ENCODE measurements at places on chromosomes 5 and 9.
A peak's percentile ranks its signal among the peaks of the same experiment; 100 is the strongest.

DNA sequence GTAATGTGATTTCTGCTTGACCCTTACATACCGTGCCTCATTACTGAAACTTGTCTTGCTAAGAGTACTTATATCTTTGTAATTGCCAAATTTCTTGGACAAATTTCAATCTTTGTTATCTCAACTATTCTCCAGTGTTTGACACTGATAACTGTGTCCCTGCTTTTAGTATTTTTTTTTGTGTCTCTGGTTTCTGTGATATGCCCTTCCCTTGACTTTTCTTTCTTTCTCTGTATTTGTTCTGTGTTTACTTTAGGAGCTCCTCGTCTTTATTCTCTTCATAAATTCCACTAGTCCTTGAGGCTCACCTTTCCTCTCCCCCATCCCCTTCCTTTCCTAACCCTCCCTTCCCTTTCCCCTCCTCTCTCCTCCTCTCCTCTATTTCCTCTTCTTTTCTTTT lies 123.7 kb upstream of the FBXL17 start:
- no peak for DNase-seq

GRCh38 chr5:149581192-149581861 lies at the start of gene ARHGEF37:
Gene ARHGEF37, plus strand, starts transcription at chr5:149581498. Its CDS starts 16,272 bp downstream, at chr5:149597770.
- peak; percentile 17 for DNase-seq

- DNase-seq, result no peak
Measured at GRCh38 chr9:121696930-121697329, 45.5 kb downstream of the DAB2IP start.

GRCh38 chr5:147382776-147383175 lies 127.1 kb downstream of the DPYSL3 start:
- no peak for DNase-seq

- no peak for DNase-seq
Measured at GRCh38 chr9:88219601-88220000, 81.3 kb upstream of the SPATA31C2 start.

DNA sequence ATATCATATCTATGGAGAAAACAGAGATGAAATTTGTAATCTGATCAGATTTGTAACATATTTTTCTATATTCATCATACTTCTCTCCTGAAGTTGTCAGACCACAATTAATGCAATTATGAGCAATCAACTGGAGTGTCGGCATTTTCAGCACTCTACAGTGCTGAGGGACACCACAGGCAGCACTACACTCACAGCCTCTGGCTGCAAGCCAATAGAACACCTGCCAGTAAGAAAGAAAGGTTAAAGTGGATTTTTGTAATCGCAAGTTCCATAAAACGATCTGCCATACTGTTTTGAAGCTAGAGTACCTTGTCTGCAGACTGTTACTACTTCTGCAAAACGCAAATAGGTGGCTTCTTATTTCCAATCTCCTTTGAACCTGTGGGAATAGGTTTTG lies 147.6 kb downstream of the ADAMTS6 start:
- no peak for DNase-seq

DNA sequence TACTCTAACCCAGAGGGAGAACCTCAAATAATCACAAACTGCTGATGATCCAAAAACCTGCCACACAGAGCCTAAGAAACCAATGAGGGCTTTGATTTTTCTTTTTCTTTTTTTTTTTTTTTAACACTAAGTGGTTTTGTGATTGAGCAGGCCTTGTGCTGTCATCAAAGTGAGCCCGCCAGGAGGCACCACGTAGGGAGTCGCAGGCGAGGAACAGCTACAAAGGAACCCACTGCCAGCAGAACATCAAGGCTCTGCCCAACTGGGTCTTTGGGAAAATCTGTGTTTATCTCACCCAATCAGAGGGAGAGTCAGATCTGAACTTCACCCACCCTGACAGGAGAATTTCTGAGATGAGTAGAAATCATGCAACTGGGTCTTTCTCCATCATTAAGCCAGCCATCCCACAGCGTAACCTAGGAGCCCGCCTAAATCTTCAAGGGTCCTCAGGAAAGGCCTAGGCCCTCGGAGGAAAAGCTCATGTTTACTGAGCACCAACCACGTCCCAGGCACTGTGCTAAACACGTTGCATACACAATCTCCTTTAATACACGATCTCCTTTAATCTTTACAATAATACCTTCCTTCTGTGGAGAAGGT lies 126.9 kb upstream of the FSTL4 start:
- no peak for DNase-seq

- DNase-seq, result no peak
Measured at GRCh38 chr9:137787786-137788505, 89.6 kb upstream of the CACNA1B start.

DNA sequence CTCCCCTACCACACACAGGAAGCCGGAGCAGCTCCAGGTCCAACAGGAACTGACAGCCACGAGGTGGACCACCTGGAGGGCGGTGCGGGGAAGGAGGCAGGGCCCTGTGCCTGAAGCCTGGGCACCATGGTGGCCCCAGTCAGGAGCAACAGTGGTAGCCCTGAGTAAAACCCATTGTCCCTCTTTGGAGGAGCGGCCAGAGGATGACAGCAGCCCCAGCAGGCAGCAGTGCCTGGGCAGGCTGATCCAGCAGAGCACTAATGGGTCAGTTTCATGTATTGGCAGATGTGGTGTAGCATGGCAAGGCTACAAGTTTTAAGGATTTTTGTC lies 47.7 kb upstream of the GARNL3 start:
- DNase-seq, result no peak

GRCh38 chr9:130426467-130426773 lies 18.3 kb upstream of the ASS1 start:
- DNase-seq, result no peak

GRCh38 chr9:9920425-9921060 lies 692.3 kb downstream of the PTPRD start:
- DNase-seq, result no peak

GRCh38 chr5:96459313-96460121 lies 26.5 kb upstream of the PCSK1 start:
- no peak for DNase-seq

DNA sequence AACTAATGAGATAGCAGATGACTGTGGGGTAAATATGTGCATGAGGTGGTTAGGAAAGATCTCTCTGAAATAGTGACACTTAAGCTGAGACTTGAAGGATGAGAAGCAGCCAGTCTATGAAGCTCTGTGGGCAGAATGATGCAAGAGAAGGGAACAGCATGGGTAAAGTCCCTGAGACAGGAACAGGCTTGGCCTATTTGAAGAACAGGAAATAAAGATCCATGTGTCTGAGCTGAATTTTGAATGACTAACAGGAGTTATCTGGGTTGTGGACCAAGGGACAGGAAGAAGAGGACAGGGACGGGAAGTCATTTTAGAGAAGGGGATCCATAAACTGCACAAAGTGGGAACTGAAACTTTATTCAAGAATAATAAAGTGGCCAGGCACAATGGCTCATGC lies 25.6 kb upstream of the HMGCS1 start:
- no peak for DNase-seq

- no peak for DNase-seq
Measured at GRCh38 chr5:85266692-85267091, 882.0 kb upstream of the EDIL3 start.

- DNase-seq, result no peak
Measured at GRCh38 chr9:136729144-136729543, 13.6 kb downstream of the LCN10 start.

DNA sequence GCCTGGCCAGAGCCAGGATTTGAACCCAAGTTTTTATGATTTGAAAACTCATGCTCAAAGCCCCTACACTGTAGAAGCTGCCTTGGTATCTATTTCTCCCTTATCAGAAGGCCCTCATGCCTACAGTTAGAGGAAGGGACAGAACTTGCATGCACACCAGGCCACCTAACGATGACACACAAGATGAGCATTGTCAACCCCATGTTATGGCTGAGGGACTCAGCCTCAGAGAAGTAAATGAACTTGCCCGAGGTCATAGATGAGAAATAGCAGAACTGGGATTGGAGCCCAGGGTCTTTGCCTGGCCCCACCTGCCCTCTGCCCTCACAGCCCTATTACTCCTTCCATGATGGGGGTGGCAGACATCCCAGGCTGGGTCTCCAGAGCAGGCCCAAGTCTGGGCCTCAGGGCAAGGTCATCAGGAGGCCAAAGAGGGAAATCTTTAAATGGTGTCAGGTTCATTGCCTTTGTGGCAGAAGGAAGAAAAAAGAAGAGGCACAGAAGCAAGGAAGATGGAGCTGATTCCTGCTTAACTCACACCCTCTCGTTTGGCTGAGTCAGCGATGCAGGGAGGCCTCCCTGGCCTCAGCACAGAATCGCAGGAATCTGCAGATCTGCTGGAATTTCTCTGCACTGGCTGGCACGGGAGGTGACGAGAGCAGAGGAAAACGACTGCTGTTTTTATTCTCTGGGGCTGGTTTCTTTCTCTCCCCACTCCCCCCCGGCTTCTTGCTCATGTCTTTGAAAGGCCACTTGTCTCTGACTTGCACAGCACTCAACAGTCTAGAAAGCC lies 20.6 kb upstream of the CRB2 start:
- DNase-seq, result no peak

- no peak for DNase-seq
Measured at GRCh38 chr5:168184103-168184502, 107.3 kb upstream of the WWC1 start.

DNA sequence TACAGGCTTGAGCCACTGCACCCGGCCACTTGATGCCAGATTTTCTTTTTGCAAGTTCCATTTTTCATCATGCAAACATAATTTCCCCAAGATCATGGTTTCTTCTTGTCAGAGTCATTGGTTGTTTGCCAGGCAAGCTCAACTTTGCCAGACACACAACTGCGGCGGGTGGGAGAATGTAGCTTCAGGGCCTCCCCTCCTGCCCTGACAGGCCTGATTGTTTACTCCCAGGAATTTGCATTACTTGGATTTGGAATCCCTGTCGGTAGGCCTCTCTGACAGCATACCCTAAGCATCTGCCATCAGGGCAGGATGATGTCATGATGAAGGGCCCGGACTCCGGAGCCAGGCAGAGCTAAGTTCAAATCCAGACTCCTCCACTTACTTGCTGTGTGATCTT lies 15.1 kb downstream of the RPS14 start:
- DNase-seq, result no peak

GRCh38 chr5:54440456-54440893 lies 15.0 kb upstream of the HSPB3 start:
- no peak for DNase-seq

DNA sequence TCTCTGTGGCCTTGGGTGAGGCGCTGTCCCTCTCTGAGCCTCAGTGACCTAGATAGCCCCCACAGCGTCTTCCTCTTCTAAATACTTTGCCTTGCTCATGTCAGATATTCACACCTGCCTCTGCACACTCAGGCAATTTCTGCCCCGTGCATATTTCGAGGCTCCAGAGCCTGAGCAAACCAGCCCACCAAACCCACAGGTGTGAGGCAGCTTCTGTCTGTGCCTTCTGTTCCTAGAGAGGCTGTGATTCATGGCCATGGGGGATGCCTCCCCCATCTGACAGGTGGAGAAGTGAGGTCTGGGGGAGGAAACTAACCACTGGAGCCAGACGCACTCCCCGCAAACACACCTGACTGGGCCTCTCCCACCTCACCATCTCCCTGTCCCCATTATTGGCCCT lies 42.7 kb upstream of the CPLX2 start:
- DNase-seq, result no peak

DNA sequence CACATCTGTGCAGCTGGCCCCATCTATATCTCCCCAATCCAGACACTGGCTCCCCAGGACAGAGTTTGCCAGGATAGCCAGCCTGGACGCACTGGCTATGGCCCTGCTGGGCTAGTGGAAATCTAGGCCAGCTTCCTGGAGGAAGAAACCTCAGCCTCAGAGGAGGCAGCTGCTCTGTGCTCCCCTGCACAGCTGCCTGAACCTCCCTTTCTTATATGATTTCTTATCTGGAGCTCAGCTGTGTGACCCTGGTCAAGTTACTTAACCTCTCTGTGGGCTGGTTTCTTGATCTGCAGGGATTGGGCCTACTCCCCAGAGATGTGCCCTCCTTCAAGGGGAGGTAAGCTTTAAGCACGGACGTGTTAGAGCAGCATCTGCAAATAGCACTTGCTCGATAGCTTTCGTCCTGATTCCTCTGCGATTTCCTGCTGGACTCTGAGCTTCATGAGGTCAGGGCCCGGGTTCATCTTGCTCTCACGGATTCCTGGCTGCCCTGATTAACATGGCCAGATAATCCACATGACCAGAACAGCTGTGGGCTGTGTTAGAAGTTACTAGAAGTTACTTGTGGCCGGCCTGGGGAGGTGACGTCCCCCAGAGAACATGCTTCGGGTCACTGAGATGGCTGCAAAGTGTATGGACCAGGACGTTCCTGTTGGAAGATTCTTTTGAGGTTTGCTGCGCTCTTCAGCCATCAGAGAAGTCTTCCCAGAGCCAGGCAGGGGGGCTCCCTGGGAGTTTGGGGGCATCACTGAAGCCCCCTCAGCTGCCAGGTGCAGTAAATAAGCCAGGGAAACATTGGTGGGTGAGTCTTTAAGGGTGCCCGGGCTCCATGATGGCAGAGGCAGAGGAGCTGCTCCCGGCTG lies 14.5 kb downstream of the C9orf50 start:
- no peak for DNase-seq

DNA sequence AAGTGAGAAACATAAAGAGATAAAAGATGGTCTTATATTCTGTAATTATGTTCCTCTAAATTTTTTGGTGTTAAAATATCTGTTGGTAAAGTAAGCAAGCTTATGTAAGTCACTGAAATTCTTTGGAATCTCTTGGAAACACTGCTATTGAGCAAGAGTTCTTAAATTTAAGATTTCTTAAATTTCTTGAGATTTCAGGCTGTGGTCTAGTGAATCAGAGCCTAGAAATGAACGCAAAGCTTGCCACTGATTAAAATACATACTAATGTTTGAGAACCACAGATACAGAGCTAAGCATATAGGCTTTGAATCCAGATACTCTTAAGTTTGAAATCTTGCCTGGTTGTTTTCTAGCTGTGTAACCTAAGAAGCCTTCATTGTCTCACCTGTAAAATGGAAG lies 133.4 kb downstream of the TRPM3 start:
- no peak for DNase-seq

DNA sequence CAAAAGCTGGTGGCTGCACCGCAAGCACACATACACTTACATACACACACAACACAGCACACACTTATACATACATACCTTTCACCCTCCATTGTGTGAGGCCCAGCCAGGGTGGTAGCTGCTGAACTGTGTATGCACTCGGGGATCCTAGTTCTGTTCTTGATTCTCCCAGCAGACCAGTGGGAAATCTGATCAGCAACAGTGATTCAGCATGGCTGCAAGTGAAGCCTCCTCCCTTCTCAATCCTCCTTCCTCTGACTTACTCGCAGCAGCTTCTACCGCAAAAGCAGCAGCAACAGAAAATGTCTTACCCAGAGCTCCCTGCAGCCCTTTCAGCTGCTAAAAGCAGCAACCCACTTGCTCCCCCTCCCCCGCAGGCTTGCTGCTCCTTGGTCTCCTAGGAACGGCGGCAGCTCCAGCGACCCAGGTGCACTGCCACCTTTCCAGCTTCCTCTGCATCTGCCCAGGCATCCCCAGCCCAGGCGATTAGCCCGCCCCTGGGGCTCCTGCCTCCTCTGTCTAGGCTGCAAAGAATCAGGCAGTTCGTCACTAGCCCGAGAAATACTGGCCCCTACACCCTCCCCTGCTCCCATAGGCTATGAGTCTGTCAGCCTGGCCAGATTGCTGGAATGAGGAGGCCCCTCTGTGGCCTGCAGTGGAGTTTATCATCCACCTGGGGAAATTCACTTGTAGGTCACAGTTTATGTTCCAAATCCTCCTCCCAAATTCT lies at the start of gene KLHL3:
TSS of gene KLHL3 (minus strand) at position 535 of the 730 bp plus-strand sequence. CDS start at position 92, 443 bp downstream.
- DNase-seq, result peak; percentile 26
